Muscle of back (tissue), 13 donors: ENCODE measurements at places on chromosomes 16 and 17. TPM values are rescaled to one million over a fixed set of nuclear protein-coding genes. Genes with fewer than 3 reads are reported as not detected.

DNA sequence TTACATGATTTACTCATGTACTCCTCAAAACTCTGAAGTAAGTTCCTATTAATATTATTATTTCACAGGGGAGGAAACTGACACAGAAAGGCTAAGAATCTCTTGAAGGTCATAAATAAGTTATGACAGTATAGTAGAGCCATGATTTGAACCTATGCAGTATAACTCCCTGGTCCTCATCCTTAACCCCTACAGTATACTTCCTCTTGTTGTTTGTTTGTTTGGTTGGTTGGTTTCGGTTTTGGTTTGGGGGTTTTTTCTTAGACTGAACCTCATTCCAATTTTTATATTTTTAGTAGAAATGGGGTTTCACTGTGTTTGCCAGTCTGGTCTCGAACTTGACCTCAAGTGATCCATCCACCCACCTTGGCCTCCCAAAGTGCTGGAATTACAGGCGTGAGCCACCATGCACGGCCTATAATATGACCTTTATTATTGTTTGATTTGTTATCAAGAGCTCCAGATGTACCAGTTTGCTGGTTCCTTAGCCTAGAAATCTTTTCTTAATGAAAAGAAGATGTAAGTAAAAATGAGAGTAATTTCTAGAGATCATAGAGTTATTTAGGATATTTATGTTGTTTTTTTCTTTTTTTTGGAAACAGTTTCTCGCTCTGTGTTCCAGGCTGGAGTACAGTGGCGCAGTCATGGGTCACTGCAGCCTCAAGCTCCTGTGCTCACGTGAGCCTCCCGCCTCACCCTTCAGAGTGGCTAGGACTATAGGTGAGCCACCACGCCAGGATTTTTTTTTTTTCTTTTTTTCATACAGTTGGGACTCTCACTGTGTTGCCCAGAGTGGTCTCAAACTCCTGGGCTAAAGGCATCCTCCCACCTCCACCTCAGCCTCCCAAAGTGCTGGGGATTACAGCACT lies 4.8 kb downstream of the PRR11 start:
- DNase-seq, result no peak

DNA sequence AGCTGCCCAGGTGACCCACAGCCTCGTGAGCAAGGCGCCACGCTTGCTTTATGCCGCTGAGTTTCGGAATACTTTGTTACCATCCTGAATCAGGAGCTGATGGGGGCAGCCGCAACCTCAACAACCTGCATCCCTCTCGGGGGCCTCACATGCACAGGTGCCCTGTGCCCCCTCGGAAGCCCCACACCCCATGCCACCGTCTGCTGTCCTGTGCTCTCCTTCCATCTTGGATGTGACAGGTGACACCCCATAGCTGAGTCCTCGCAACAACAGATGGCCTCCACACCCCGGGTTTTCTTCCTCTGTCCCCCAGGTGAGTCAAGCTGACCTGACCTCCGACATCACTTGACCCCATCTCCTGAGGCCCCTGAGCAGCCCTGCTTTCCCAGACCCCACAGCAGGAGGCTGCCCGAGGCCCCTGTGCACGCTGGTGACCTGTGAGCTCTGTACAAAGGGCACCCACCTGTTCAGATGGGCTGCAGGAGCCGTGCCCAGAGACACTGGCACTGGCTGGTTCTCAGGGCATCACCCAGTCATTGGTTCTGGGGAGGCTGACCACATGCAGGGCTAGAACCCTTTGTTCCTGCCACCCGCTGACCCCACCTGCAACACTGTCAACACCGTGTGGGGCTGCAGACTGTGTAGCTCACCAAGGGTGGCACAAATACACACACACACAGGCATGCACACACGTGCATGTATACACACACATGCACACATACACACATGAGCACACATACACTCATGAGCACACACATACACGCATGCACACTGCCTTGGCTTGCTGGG lies 57.7 kb downstream of the RMI2 start:
- DNase-seq, result no peak

The DHRS13 gene
- 3.3 TPM for polyA plus RNA-seq

- no peak for DNase-seq
Observed at GRCh38 chr17:46032909-46033308, 33.9 kb downstream of the STH start.

DNA sequence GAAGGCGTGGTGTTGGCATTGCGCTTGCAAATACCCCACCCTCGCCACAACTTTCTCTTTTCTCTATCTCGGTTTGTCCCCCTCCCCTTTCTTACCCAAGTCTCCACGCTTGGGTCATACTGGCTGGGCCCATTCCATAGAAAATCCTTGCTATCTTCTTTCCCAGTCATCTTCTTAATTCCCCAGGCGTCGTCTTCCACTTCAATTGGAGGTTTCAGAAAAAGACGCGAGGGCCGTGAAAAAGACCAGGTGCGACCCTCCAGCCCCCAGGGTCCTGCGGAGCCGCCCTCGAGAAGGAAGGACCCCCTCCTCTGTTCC lies 8.3 kb downstream of the IRX5 start:
- no peak for DNase-seq

DNA sequence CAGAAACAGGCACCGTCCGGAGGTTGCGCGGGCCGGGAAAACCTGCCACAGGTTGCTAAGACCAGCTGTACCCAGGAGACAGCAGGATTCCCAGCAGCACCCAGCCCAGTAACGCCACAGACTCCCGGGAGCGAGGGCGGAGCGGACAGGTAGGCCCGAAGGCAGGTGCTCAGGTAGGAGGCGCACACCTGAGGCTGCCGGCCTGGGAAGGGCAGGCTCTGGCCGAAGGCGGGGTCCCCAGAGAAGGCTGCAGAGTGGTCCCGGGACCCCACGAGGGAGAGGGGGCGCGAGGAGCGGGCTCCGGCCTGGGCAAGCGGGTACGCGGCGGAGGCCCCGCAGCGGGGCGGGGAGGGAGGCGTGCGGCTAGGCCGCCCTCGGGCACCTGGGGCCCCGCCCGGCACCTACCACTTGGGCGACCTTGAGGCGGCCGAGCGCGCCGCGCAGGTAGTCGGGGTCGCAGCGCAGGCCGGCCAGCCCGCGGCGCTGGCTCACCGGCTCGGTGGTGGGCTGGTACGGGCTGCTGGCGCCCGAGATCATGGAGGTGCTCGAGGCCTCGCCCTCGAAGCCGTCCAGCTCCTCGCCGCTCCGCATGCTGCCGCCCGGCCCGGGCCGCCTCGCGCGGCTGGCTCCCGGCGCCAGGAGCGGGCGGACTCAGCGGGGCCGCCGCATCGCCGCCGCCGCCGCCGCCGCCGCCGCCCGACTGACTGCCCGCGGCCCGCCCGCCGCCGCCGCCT lies 441 bp downstream of the CMTM4 start:
- no peak for DNase-seq

DNA sequence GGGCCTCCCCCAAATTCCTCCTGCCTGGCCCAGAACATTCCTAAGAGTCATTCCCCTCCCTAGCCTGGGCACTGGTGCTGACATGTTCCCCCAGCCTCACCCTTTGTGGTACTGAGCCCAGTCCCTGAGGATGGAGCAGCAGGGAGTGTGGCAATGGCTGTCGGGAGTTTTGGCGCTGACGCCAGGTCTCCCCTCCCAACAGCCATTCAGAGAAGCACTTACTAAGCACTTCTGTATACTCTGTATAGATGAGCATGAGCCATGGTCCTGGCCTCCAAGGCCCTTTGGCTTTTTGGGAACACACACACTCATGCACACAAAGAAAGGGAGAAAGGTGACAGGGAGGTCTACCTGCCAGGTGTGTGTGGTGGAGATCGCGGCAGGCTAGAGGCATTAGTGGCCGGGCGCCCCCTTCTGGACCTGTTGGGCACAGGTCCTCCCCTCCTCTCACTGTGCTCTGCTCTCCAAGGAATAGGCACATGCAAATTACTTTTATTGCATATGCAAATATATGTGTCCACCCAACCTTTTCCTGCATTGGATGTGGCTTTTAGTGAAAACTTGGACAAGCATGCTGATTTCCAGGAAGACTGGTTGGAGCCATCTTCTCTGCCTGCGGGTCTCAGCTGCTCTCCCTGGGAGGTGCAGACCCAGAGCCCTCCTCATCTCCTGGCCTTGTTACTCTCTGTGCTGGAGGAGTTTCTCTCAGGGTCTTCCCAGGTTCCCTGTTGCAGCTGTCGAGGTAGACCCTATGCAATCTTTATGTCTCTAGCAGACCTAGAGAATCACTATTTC lies 17.4 kb upstream of the C17orf107 start:
- no peak for DNase-seq

The C17orf50 gene
- not detected for polyA plus RNA-seq

DNA sequence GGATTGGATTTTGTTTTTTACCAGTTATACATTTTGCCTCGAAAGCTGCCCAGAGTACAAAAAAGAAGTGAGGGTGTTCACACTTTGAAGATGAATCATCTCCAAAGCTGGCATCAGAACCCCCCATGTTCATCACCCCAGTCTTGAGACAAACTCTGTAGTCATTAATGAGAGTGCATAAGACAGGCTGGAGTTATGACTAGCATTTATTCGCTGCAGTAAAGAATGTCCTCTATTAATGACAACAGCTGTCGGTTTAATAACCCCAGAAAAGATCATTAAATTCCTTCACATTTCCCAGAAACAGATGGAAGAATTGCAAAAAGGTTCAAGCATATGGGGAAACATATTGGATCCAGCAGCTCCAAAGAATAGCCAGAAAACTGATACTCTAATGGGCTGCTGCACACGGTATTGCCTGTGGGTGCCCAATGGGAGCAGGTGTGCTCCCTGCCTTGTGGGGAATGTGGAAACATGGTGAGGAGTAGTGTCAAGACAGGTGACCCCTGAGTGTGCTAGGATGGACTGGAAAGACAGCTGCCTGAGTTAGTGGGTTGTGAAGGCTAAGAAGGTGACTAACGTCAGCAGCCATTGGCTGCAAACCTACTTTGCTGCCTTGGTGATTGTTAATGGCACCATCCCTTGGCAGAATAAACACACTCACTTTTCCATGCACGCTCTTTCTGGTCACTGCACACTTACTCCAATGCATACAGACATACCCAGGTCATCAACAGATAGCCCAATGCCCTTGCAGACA lies 81.9 kb downstream of the AIPL1 start:
- no peak for DNase-seq

GRCh38 chr17:22278302-22279275 lies 586.3 kb downstream of the KCNJ18 start:
- no peak for DNase-seq

The TPPP3 gene
- polyA plus RNA-seq, result 430 TPM

DNA sequence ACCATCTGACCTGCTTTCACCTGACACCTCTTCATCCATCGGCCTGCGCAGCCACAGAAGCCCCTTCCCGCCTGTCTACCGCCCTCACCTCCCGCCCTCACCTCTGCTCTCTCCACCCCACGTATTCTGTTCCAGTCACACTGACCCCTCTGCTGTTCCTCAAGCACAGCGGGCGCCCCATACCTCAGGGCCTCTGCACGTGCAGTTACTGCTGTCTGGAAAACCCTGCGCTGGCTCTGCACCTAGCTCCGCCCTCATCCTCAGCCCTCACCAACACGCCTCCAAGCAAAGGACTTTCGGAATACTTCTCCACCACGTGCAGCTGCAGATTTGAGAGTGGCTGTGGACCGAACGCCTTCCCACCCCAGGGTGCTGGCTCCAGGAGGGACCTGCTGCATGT lies 24.6 kb upstream of the PABPN1L start:
- DNase-seq, result no peak

DNA sequence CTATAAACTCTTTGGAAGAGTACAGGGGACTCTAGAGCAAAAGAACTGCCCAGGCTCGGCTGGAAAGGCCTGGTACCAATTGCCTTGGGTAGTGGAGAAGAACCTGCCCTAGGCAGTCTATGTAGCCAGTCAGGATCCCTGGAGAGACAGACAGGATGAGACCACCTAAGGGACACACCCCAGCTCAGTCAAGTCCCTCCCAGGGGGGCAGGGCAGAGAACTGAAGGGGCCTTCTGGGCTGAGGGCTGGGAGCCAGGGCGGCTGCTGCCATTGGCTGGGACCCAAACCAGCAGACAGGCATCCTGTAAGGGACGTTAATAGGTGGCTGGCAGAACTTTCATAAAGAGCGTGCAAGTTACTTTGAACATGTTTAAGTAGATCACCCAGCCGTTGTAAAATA lies 12.8 kb upstream of the SLC38A8 start:
- no peak for DNase-seq

DNA sequence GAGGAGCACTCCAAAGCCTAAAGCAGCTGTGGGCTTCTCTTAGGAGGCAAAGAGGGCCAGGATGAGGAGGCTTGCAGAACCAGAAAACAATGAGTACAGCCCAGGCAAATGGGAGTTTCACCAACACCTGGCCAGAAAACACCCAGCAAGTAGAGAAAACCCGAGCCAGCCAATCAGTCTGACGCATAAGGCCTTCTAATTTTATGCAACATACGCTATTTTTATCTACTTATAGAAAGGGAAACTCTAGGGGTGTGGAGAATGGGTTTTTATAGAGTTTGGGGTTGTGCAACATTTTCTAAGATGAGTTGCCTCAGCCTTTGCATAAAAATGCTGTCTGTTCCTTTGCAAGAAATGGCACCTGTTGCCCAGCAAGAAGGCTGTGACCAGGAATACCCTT lies 529.0 kb upstream of the CDH5 start:
- DNase-seq, result no peak

The GRN gene
- polyA plus RNA-seq, result 192 TPM

- DNase-seq, result peak; percentile 57
Observed at GRCh38 chr17:17841601-17842025, 4.8 kb upstream of the SREBF1 start.

The HSD11B2 gene
- 10.6 TPM for polyA plus RNA-seq

DNA sequence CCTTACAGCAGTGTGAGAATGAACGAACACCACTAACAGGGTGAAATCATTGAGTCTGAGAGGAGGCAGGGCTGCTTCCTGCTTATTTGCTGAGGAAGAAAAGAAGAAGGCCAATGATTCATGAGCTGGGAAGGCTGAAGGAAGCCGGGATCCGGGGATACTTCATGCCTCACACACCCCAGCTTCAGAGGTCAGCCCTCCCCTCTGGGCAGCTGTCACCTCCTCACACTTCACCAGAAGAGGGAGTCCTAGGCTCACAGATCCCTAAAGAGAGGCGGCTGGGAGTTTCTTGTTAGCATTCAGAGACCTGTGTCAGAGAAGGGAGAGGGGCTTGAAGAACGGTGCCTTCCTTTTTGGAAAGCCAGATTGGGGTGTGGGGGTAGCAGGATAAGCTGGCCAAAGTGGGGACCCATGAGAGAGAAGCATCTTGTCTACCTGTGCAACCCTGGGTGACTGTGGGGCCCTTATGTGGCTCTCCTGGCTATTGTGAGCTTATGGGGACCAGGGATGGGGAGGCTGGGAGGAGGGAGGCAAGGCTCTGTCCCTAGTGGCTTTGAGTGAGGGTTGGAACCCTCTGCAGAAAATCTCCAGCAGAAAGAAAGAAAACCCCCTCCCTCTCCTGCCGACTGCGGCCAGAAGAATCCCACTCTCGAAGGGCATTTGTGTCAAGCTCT lies 94.6 kb downstream of the RGS9 start:
- peak; percentile 68 for DNase-seq

The MT1H gene
- not detected for polyA plus RNA-seq

GRCh38 chr17:31472137-31472536 lies 80.7 kb downstream of the RAB11FIP4 start:
- no peak for DNase-seq

DNA sequence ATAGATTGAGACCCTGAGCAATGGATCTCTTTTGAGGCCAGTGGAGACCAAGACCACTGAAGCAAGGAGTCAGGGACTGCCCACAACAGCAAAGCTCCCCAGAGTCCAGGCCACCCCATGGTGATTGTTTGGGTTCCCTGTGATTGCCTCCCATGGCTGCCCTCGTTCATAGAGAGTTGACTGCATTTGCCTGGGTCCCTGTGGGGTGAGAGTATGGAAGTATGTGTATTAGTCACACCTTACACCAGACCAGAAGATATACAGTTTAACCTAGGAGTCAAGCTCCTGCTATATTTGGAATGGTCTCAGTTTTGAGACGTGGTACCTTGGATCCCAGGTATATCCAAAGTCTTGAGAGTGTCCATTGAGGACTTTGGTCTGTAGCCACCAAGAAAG lies 20.2 kb downstream of the HLF start:
- DNase-seq, result no peak

The ATP2A3 gene
- 9.1 TPM for polyA plus RNA-seq
